ENCODE measurements at places on chromosomes 4 and X. TPM values are rescaled to one million over a fixed set of nuclear protein-coding genes. Genes with fewer than 3 reads are reported as not detected.

DNA sequence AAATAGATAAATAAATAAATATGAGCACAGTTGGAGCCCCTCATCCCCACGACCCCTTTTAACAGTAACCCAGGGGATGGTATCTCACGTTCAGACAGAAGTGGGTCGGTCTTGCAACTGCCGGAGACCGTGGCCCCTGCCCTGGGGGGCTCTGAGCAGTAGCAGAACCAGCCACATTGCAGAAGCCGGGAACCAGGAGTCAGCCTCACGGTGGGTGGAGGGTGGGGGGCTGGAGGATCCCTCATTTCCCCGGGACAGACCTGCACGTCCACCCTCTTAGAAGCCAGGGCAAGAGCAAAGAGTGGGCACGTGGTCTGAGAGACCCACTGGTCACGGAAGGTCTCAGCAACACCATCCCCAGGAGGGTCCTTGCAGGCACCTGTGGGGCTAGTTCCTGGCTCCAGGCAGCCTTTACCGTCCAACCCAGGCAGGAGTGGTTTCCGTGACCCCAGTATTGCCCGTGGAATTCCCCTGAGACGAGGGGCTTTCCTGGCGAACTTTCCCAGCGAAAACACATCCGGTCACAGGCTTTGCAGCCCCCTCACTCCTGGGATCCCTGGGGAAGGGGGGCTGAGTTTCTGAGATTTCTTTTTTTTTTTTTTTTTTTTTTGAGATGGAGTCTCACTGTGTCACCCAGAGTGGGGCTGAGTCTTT, 8.8 kb upstream of the IL3RA start:
- H3K27ac ChIP-seq: no peak overlapping the region
- no peaks in the 10 kb centered on the region for H3K27me3 ChIP-seq
- DNase-seq: no peak

DNA sequence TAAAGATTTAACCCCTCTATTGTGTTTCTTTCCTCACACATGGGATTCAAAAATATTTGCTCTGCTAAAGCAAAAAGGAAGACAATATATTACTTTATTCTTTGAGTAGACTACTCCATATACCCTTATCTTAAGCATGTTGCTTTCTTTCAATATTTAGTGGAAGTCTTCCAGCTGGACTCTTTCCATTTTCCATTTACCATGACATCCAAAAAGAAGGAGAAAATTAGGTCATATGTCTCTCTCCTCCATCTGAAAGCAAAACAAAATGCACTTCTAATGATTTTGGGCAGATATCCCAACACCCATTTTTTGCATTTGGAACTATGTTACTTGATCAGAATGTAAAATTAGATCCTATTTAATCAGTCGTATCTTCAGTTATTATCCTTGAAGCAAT, 1336.5 kb downstream of the PCDH19 start:
- H3K27me3 ChIP-seq: no peaks in the 10 kb centered on the region
- H3K4me1 ChIP-seq: no peaks in the 10 kb centered on the region
- H3K27ac ChIP-seq: no peak overlapping the region
- no peaks in the 10 kb centered on the region for H3K36me3 ChIP-seq

DNA sequence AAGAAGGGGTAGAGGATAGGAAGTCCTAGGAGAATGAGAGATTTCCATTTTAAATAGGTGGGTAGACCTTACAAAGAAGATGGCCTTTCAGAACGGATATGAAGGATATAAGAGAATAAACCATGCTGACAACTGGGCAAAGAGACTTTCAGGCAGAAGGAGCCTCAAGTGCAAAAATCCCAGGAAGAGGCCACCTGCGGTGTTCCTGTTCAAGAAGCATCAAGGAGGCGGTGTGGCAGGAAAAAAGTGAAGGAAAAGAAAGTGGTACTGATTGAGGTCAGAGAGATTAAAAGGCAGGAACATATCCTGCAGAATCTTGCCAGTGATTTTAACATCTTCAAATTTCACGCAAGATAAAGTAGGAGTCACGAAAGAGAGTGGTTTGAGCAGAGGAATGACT, 172.0 kb downstream of the FSTL5 start:
- DNase-seq: no peak
- H3K4me3 ChIP-seq: no peak overlapping the region
- no peaks in the 10 kb centered on the region for H3K4me1 ChIP-seq
- no peaks in the 10 kb centered on the region for H3K36me3 ChIP-seq
- H3K27me3 ChIP-seq: no peaks in the 10 kb centered on the region
- H3K27ac ChIP-seq: no peak overlapping the region

DNA sequence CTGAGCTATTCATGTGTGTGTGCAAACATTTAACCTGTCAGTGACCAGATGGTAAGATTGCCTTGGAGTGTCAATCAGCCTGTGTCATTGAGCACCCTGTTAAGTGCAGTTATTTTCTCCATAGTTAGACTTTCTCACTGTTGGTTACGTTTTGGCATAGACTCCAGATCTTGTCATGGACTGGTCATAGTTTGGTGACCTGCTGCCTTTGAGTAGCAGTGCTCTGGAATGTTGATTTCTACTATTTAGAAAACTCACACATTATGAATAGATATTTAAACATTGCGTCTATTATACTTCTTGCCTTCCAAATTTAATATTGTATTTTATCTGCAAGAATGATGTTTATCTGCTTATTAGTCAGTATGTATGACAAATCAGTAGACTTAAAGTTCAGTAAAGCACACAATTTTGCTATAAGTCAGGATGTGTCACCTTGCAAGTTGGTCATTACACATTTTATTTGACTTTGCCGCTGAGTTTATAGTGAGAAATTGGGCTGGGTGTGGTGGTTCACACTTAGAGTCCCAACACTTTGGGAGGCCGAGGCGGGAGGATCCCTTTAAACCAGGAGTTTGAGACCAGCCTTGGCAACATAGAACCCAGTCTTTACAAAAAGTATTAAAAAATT, 42.4 kb downstream of the KIAA0232 start:
- H3K4me3 ChIP-seq: no peak overlapping the region
- no peaks in the 10 kb centered on the region for H3K27me3 ChIP-seq
- no peak overlapping the region for H3K27ac ChIP-seq
- no peak for DNase-seq
- H3K4me1 ChIP-seq: peaks cover 16% of the 10 kb centered on the region
- H3K36me3 ChIP-seq: no peaks in the 10 kb centered on the region

DNA sequence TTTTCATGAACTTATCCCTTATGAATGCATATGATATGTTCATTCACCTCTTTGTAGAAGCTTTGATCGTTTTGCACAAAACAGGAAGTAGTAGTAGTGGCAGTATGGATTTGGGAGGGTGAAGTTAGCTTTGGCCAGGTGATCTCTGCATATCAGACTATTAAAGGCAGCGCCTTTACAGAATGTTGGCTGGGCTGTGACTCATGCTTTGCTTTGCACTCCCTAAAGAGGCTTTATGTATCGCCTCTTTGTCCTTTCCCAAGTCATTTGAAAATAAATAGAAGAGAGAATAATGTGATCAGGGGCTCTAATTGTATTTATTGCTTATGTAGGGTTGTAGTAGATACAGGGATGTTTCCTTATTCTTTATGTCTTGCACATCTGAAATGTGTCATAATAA, 50.4 kb downstream of the SHROOM3 start:
- DNase-seq: no peak
- H3K27me3 ChIP-seq: no peaks in the 10 kb centered on the region
- no peak overlapping the region for H3K4me3 ChIP-seq
- no peaks in the 10 kb centered on the region for H3K36me3 ChIP-seq
- H3K27ac ChIP-seq: no peak overlapping the region
- H3K4me1 ChIP-seq: no peaks in the 10 kb centered on the region

DNA sequence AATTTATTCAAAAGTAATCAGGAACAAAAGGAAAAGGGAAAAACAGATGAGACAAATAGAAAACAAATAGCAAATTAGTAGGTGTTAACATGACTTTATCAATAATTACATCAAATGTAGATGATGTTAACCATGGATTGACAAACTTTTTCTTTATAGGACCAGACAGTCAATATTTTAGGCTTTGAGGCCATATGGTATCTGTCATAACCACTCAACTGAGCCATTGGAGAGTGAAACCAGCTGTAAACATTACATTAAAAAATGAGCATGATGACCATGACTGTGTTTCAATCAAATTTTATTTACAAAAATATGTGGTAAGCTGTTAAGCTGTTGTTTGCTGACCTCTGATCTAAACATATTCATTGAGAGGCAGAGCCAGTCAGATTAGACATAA, 118.5 kb upstream of the NWD2 start:
- H3K4me3 ChIP-seq: no peak overlapping the region
- no peak for DNase-seq
- H3K36me3 ChIP-seq: no peaks in the 10 kb centered on the region
- no peaks in the 10 kb centered on the region for H3K27me3 ChIP-seq
- H3K4me1 ChIP-seq: no peaks in the 10 kb centered on the region

- no peaks in the 10 kb centered on the region for H3K27me3 ChIP-seq
- no peaks in the 10 kb centered on the region for H3K36me3 ChIP-seq
- no peak overlapping the region for H3K4me3 ChIP-seq
Measured at GRCh38 chrX:37315511-37316248, 33.5 kb upstream of the PRRG1 start.

- H3K36me3 ChIP-seq: no peaks in the 10 kb centered on the region
- H3K4me3 ChIP-seq: no peak overlapping the region
- no peak for DNase-seq
- no peaks in the 10 kb centered on the region for H3K4me1 ChIP-seq
Measured at GRCh38 chr4:56149591-56149990, 200.8 kb downstream of the CEP135 start.

- H3K4me3 ChIP-seq: no peak overlapping the region
- no peaks in the 10 kb centered on the region for H3K27me3 ChIP-seq
- DNase-seq: no peak
- no peaks in the 10 kb centered on the region for H3K36me3 ChIP-seq
- H3K4me1 ChIP-seq: peaks cover 25% of the 10 kb centered on the region
Measured at GRCh38 chrX:17846045-17846444, 15.1 kb downstream of the RAI2 start.

GRCh38 chrX:133513123-133513522, 97.8 kb upstream of the GPC4 start:
- no peak overlapping the region for H3K27ac ChIP-seq
- H3K27me3 ChIP-seq: no peaks in the 10 kb centered on the region
- H3K36me3 ChIP-seq: no peaks in the 10 kb centered on the region

- no peak overlapping the region for H3K27ac ChIP-seq
- H3K4me1 ChIP-seq: no peaks in the 10 kb centered on the region
- H3K36me3 ChIP-seq: no peaks in the 10 kb centered on the region
- no peak overlapping the region for H3K4me3 ChIP-seq
Measured at GRCh38 chr4:165680821-165681220, 192.2 kb upstream of the TLL1 start.

GRCh38 chrX:26037367-26037766, 100.8 kb upstream of the MAGEB18 start:
- H3K27ac ChIP-seq: no peak overlapping the region
- DNase-seq: no peak
- H3K4me1 ChIP-seq: no peaks in the 10 kb centered on the region
- H3K4me3 ChIP-seq: no peak overlapping the region
- H3K27me3 ChIP-seq: no peaks in the 10 kb centered on the region
- no peaks in the 10 kb centered on the region for H3K36me3 ChIP-seq

DNA sequence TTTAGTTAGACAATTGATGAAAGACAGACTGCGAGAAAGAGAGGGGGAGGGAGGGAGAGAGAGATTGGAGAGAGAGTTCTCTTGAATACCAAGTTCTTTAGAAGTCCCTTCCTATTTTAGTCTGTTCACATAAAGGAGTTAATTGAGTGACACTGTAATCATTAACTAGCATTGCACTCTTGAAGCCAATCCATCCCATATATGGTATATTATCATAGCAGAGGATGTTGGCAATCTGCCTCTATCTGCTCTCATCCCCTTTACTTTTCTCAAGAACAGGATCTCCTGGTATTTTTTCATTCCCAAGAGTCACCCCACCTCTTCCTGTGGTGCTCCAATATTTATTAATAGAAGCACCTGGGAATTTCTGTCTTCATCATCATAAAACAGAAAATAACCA, 959.6 kb upstream of the NDST4 start:
- no peak overlapping the region for H3K27ac ChIP-seq
- no peaks in the 10 kb centered on the region for H3K27me3 ChIP-seq
- no peaks in the 10 kb centered on the region for H3K36me3 ChIP-seq

The SERTM2 gene
- total RNA-seq: 28.2 TPM

The PYURF gene
- total RNA-seq: 121 TPM

The IL21 gene
- total RNA-seq: not detected
